ENCODE measurements at places on chromosomes 4 and X. TPM values are rescaled to one million over a fixed set of nuclear protein-coding genes. Genes with fewer than 3 reads are reported as not detected.

DNA sequence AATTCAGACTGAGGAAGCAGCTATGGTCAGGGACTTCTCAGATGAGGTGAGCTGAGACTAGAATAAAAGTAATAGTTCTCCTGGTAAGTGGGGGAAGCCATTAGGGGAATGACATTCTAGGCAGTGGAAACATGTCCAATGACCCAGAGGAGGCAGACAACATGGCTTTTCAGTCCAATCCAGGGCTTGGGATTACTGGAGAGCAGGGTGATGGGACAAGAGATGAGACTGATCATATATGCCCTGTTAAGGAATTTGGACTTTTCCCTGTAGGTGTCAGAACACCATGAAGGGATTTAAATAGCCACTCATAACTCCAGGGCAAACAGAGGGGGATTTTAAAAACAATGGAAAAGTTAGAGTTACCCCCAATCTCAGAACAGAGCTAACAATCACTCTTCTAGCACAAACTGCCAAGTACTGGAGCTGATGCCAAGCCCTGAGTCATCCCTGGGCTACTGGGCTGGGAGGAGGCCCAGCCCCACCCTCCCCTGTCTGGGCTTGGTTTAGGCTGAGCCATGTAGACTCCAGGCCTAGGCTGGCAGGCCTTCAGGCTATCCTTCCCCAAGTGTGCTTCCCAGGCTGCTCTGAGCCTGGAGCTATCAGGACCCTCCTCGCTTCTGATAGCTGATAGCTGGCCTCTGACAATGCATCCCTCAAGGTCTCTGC, 22.7 kb upstream of the MSN start:
- DNase-seq: no peak

- no peak for DNase-seq
Observed at GRCh38 chr4:110623718-110624397, 981 bp upstream of the PITX2 start.

DNA sequence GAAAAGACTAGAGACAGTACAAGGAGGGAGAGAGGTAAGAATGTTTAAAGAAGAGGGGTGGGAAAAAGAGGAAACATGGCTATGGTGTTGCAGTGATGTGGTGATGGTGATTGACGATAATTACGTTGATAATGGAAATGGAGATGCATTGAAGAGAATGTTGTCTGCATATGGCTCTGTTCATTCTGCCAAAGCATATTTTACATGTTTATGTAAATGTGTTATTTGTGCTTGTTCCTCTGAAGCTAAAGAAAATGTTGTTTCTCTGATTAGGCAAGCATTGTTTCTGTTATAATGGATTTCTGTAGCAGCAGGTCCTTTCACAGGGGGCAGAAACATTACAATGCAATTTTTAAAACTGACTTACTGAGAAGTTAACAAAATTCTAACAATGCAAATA, 958.8 kb downstream of the CCSER1 start:
- DNase-seq: no peak

- no peak for DNase-seq
Observed at GRCh38 chr4:12359420-12359819, 930.7 kb upstream of the HS3ST1 start.

DNA sequence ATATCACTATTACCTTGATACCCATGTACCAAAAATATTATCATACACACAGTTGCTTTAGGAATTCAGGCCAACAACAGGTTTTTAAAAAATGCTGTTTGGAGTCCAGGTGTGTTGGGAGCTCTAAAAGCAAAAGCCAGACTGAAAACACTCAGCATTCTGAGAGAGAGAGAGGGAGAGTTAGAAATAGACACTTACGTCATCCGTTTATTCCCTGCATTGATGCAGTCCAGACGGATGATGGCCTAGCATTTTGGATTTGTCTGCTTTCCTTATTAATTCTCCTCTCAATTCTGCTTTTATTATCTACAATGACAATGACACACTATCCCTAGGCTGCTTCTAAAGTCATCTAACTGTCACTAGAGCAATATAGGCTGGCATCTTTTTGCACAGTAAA, 358.3 kb upstream of the BOD1L1 start:
- no peak for DNase-seq

The KLKB1 gene
- 46.8 TPM for total RNA-seq

The NHSL2 gene
- total RNA-seq: 1.2 TPM

The EFHC2 gene
- total RNA-seq: 0.56 TPM

The ANXA3 gene
- total RNA-seq: 16.4 TPM

Data from liver (tissue), 10 donors.